ENCODE measurements at places on chromosomes 2 and 18.

DNA sequence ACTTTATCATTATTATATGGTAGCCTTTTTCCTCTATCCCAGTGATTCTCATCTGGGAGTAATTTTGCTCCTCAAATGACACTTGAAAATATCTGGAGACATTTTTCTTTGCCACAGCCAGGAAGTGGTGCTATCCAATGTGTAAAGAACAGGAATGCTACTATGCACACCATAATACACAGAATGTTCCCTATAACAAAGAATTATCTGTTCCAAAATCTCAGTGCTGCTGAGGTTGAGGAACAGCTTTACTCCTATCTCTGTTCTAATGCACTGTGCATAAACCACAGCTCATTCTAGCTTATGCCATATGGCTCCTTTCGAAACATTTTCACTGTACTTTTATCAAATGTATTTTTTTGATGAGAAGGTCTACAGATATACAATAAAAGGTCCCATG, 1231.2 kb upstream of the CELF4 start:
- no peak for DNase-seq

- no peak for DNase-seq
These were observed 232.3 kb downstream of the KLHL29 start for GRCh38 chr2:23617167-23617810.

DNA sequence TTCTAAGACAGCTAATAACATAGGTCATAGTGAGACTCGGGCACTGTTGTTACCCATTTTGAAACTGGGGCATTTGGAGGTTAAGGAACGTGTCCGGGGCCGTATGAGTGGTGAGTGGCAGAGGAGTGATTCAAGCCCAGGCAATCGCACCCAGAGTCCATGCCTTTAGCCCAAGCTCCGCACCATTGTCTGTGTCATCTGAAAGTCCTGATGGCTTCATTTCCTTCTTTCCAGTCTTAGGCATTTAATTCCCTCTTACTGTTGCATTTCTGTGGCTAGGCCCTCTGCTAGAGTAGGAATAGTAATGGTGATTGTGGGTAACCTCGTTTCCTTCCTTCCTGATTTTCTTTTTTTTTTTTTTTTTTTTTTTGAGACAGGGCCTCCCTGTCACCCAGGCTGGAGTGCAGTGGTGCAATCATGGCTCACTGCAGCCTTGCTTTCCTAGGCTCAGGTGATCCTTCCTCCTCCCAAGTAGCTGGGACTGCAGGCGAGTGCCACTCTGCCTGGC, 49.8 kb upstream of the ASB1 start:
- no peak for DNase-seq

- no peak for DNase-seq
These were observed 161.0 kb upstream of the TMEM200C start for GRCh38 chr18:6056171-6056910.

- no peak for DNase-seq
These were observed 45.6 kb upstream of the ARHGAP15 start for GRCh38 chr2:143083636-143084035.

- no peak for DNase-seq
These were observed 40.4 kb downstream of the C1QL2 start for GRCh38 chr2:119117891-119118882.

DNA sequence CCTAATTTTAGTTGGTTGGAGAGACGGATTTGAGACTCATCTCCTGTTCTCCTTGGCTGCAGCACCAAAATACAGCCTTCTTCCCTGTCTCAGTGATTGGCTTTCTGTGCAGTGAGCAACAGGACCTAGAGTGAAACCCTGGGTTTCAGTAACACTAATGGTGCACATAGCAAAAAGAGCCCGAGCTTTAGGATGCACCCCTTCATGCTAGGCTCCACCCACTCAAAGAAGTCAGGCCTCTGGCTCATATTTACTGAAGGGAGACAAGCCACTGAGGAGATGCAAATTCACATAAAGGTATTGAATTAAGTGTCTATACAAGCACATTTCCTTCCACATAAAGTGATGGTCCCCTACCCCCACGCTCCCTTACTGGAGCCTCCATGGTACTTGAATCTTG, 131.9 kb upstream of the CHAC2 start:
- DNase-seq, result no peak

DNA sequence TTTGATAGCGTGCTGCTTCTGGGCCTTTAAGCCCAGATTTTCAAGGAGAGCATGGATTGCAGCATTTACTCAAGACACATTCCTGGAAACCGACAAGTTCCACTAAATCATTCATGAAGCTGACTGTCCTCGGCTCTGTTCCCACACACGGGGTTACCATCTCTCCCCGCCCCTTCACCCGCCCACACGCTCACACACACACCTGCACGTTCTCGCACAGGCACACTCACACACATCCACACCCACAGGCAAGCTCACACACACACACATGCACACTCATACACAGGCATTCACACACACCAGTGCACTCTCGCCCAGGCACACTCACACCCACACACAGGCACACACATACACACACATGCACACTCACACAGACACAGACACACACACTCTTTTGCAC, 150.0 kb upstream of the AGAP1 start:
- no peak for DNase-seq

DNA sequence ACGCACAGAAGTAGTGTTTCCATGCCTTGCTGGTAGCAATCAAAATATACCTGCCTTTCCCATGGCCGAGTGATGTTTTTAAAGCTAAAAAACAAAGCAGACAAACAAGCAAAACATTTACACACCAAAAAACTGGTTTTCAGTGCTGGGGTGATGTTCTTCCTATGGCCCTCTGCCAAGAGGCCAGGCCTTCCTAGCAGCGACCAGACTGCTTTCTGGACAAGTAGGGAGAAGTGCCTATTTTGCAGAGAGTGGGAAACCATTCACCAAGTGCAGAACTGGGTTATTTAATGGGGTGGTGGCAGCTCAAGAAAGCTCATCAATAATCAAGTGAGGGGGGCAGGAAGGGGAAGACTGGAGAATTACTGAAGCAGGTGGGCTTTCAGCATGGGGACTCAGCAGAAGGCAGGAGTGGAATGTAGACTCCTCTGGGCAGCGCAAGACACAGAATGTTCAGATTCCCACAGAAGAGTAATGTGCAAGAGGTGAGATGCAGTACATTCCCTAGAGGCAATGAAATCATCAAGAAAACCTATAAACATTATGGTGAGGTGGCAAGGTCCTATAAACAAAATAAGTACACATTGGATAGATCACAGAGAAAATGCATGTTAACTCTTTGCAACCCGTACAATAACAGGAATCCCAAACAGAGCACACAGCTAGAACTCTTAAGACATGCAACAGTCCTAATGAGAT, 44.0 kb downstream of the CPO start:
- DNase-seq, result no peak

GRCh38 chr2:29751390-29751789, 170.0 kb downstream of the ALK start:
- DNase-seq, result no peak

DNA sequence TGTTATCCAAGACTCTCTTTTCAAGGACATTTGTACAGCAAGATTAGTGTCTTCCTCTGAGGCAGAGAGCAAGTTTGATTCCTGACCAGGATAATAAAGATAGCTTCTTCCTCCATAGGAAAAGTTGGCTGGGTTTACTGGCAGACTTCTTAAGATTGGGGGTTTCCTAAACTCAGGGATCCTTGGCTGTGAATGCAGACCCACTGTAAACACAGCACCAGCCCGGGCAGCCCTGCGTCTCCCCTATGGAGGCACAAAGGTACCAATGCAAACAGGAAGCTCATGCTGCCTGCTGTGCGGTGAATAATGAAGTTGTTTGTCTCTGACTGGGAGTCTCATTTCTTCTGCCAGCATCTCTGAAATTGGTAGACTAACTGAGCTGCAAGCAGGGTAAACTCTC, 96.2 kb upstream of the ARHGAP28 start:
- DNase-seq, result no peak

GRCh38 chr2:64610316-64610855, 43.3 kb downstream of the SERTAD2 start:
- DNase-seq, result no peak

GRCh38 chr2:197191940-197192322, 118.6 kb downstream of the ANKRD44 start:
- no peak for DNase-seq

DNA sequence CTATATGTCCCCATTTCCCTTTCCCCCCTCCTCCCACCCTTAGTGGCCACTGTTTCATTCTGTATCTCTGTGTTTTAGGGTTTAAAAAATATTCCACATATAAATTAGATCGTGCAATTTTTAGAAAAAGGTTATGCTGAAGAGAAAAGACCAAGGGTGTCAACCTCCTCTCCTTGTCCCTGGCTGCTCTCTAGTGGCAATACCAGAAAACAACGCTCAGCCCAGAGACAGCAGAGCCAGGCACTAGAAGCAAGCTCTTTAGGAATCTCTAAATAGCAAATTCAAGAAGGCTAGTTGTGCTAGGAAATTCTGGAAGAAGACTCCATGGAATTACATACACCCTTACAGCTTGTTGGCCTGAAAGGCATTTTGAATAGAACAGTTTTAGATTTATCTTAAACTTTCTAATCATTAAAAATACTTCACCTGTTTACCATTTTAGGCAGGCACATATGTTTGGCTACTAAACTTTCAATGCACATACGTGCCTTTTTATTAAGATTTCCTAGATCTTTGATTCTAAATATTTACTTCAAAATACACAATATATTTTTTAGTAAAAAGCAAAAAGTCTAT, 35.1 kb upstream of the RASGRP3 start:
- no peak for DNase-seq

- DNase-seq, result no peak
These were observed 50.6 kb downstream of the TTC21B start for GRCh38 chr2:165902934-165903333.

DNA sequence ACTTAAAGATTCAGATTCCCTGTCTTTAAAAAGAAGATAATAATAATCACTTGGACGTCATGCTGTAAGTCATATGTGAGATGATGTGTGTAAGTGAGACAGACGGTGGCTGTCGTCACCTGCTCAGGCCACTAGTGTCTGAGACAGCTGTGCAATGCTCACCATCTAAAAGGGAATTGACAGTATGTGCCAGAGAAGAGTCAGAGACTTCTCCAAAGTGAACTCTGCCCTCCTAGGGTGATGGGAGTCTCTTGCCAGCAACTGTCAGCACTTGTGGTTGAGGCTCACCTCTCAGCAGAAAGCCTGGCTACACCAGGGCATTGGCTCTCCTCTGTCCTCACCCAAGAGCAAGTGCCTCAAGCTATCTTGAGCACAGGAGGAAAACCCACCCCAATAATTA, 131.6 kb upstream of the DNAJC10 start:
- DNase-seq, result no peak

GRCh38 chr2:66364495-66365333, 70.2 kb upstream of the MEIS1 start:
- DNase-seq, result no peak

GRCh38 chr2:189999661-190000060, 62.9 kb downstream of the MSTN start:
- DNase-seq, result no peak

GRCh38 chr2:73053316-73054114, 18.0 kb downstream of the SFXN5 start:
- no peak for DNase-seq

DNA sequence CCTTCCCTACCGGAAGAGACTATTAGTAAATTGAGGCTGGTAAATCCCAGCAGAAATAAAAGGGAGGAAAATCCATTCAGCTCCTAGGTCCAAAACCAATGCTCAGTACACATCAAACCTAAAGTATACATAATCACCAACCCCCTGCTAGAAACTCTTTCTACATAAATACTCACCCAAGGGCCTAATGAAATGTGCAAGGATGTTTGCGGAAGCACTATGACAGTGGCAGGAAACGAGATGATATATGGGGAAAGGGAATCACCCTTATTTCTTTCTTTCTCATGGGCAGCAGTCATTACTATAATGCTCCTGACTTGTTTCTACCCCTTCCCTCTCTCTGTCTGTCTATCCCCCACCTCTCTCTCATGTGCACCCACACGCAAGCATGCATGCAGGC, 1.3 kb upstream of the SCTR start:
- DNase-seq, result no peak

GRCh38 chr2:38622210-38622609, 19.5 kb upstream of the HNRNPLL start:
- no peak for DNase-seq

- no peak for DNase-seq
These were observed 73.4 kb upstream of the SMAD7 start for GRCh38 chr18:49023938-49024803.

DNA sequence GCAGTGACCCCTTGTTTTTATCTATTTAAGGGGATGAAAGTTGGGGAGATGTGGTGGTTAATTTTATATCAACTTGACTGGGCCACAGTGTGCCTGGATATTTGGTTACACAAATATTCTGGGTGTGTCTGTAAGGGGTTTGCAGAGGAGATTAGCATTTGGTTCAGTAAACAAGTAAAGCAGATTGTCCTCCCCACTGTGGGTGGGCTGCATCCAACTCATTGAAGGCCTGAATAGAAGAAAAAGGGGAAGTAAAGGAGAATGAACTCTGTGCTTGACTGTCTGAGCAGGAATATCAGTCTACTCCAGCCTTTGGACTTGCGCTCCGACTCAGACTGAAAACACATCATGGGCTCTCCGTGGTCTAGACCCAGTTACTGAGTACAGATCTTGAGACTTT, 80.9 kb downstream of the GCA start:
- no peak for DNase-seq

DNA sequence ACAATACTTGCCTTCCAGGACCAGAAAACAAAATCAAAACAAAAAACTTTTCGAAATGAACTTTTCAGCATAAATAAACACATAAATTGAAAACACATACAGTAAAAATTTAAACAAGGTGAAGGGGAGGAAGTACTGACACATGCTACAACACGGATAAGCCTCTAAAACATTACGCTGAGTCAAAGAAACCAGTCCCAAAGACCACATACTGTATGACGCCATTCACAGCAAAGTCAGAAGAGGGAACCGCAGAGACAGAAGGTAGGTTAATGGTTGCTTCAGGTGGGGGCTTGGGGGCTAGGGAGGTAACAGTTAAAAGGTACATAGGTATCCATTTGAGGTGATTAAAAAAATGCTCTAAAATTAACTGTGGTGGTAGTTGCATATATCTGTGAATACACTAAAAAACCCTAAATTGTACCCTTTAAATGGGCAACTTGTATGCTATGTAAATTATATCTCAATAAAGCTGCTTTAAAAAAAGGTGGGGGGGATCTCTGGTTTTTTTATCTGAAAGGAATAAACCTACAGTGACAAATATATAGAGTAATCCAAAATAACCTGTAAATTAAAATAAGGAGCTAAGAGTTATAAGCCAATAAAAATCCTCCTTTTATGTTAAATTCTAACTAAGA, 7.1 kb downstream of the COX7A2L start:
- no peak for DNase-seq

DNA sequence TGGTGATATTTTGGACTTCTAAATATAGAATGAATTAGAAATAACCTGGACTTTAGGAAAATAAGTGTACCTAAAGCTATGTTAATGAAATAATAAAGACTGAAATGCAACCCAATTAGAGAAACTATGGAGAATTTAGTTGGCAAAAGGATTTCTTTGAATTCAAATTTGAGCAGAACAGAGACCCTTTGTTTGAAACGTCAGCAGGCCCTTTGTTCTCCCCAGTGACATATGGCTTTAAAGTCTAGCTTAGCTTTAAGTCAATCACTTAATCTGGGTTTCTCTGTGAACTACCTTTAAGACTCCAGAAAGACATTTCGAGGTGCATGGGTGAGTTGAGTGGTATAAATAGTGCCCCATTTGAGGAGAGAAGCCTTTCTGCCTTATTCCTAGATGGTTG, 130.5 kb upstream of the CREB1 start:
- DNase-seq, result no peak

GRCh38 chr2:52145005-52145404, 1113.1 kb upstream of the NRXN1 start:
- DNase-seq, result no peak

- no peak for DNase-seq
These were observed 170.5 kb downstream of the TGIF1 start for GRCh38 chr18:3620146-3621119.

GRCh38 chr2:149473521-149473920, 114.1 kb downstream of the MMADHC start:
- no peak for DNase-seq

All from stimulated activated CD4-positive, alpha-beta T cell treated with anti-CD3 and anti-CD28 coated beads, Interleukin-12 subunit alpha, Interleukin-12 subunit beta, amount 100 ng/mL, for 24 hours (primary cell).